AG09319 (cell line): ENCODE measurements at places on chromosomes 2 and 18.

GRCh38 chr2:154329510-154329909 lies 369.0 kb upstream of the KCNJ3 start:
- no peak for DNase-seq

DNA sequence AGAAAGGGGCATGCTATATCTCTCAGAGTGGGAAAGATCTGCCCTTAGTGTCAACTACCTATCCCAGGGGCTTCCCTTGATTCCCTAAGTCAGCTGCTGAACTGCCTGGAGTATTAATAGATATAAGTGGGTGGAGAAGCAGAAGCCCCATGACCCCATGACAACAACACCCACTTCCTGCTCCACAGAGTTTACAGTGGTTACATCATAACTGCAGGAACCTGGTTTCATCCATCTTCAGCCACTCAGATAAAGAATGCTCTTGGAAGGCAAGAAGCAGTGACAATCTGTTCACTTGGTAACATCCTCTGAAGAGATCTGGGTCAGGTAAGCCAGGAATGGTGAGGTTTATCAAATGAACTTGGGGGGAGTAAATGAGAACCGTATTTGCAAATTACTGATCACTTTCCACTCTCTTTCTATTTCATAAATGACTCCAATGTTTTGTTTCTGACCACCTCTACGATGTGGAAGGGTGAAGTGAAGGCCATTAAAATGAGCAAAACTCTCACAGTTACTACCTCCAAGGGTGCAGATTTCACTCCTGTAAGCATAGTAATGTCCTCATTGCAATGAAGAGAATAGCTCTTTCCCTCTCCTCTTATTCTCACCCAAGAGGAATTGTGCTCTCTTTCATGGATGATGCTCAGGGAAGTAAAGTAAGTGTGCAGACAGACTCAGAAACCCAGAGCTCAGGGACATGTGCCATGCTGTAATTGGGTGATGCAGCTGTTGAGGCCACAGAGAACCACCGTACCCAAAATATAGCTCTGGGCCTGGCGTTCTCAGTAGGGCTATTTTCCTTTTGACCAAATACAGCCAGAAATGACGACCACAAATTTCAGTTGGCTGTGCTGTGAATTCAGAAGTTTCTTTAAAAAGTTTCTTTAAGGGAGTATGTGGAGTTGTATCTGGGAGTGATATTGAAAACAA lies 192.8 kb upstream of the APCDD1 start:
- no peak for DNase-seq

- no peak for DNase-seq
Measured at GRCh38 chr2:161613161-161613560, 11.1 kb upstream of the SLC4A10 start.

DNA sequence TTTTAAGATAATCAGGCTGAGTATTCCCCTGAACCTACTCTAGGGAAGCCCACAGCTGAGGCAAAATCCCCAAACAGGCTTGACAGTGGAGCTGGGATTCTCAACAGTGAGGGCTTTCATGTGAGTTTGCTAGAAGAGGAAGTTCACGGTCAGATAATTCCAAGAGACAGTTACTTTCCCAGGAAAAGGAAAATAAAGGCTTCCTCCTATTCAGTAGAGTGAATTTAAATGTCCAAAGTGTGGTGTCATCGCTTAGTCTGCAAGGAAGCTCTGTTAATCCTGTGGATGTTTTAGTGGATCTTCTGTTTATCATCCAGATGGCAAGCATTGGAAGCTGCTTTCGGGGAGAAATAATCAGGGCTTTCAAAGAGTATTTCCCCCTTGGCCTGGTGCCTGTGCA lies 119.8 kb downstream of the RPIA start:
- no peak for DNase-seq

- peak; percentile 71 for DNase-seq
Measured at GRCh38 chr18:2406544-2406943, 164.8 kb downstream of the METTL4 start.

DNA sequence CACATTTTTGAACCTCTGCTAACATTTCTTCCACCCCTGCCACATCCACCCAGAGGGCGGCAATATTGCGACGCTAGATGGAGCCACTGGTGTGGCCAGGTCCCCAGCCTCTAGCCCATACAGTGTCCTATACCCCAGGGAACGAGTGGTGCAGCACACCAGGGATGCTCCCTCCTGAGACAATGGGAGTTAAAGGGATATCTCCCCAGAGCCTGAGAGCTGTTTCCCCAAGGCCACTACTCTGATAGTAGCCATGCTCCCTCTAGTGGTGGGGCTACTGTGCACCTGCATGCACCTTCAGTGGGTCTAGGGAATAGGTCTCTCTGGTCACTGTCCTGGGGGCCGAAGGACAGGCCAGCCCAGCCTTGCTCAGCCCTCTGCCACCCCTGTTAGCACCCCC lies 336.4 kb upstream of the FSHR start:
- no peak for DNase-seq

DNA sequence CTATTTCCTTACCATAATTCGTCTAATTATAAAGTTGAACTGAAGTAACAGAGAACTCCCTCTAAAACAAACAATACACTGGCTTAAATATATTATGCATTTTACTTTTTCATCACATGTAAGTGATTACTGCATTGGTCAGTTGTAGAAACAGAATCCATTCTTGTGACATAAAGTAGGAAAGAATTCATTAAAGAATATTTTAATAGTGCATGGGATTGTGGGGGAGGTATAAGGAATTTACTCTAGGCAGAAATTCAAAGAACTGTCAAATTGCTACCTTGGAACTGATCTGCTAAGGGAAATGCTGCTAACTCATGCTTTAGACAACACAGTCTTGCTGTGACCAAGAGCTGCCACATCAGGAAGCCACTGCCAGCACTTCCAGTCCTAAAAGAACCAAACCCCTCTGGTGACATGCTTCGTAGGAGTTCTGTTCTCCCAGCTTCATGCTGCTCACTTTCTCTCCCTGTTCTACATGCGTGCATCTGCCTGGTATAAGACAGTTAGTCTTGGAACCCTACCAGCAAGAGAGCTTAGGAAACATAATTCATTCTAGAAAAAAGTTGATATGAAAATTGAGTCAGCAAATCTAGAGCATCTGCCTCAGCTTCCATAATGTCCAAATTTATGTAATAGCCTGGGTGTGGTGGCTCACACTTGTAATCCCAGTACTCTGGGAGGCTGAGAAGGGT lies 1137.6 kb upstream of the NXPH2 start:
- no peak for DNase-seq

DNA sequence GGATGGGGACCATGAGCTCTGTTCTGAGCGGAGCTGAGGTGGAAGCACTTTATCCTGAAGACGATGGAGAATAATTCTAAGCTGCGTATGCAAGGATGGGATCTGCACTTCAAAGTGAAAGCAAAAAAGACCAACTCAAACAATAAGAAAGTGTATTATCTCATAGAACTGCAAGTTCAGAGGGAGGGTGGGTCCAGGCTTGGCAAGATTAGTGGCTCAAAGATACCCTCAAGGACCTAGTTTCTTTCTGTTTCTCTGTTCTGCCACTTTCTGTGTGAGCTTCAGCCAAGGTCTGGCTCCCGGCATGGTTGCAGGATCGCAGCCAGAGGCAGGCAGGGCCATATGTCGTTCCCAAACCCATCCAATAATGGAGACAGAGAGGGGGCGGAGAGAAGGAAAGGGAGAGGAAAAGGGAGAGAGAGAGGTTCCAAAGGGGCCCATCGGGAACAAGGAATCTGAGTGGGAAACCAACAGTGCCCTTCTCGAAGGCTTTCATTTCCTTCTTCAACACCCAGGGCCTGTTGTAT lies 169.2 kb upstream of the NCK2 start:
- DNase-seq: no peak

- DNase-seq: no peak
Measured at GRCh38 chr2:5227062-5227699, 465.0 kb upstream of the SOX11 start.

DNA sequence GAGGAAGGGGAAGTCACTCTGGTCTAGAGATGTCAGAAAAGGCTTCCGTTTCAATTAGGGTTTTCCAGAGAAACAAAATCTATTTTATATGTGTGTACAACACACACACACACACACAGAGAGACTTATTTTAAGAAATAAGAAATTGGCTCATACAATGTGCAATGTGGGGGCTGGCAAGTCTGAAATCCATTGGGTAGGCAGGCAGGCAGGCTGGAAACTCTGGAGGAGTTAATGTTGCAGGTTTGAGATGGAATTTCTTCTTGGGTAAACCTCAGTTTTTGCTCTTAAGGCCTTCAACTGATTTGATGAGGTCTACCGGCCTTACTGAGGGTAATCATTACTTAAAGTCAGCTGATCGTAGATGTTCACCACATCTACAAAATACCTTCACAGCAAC lies 62.6 kb downstream of the MDH1 start:
- DNase-seq: no peak

DNA sequence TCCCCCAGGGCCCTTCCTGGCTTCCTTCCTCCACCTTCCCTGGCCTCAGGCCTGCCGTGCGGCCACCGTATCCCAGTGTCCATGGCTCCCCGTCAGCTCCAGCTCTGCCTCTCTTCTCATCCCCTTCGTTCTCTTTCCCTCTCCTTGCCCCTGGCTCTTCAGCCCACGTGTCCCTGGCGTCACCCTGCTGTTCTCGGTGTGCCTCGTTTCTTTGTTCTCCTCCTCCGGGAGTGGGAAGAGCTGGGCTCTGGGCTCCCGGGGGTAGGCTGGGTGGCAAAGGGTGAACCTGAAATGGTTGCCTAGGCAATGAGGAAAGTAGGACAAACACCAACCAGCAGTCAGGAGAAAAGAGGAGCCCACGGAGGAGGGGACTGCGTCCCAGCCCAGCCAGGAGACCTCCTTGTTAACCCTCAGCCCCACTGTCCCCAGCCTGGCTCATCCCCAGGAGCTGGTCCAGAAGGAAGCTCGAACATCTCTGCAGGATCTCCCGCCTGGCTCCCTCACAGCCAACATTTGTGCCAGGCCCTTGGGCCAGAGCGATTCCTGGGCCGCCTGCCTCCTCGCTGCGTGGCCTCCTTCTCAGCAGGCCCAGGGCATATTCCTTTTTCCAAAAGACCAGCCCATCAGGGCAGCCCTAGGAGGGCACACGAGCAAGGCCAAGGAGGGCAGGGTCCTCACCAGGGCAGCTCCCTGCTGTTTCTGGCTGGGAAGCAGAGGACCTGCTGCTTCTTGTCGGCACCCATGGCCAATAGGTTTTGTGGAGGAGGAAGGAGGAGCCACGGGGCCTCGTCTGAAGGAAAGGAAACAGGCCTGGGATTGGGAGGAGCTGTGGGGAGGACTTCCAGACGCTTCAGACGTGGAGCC lies 30.9 kb upstream of the DNMT3A start:
- DNase-seq: no peak

DNA sequence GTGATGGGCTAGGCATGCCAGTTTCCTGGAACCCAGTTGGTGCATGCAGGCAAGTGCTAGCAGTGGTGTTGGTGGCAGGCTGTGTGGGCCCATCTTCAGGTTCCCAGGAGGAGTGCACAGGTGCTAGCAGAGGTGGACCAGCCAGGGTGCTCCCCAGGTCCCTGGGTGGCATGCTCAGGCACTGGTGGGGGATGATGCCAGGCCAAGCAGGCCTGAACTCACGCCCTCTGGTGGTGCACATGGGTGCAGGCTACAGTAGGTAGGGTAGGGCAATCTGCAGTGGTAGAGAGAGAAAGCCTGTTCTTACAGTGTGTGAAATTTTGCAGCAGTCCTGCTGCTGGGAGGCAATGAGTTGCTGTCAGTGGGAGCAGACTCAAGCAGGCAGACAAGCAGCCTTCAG lies 1651.8 kb downstream of the DPP10 start:
- no peak for DNase-seq

DNA sequence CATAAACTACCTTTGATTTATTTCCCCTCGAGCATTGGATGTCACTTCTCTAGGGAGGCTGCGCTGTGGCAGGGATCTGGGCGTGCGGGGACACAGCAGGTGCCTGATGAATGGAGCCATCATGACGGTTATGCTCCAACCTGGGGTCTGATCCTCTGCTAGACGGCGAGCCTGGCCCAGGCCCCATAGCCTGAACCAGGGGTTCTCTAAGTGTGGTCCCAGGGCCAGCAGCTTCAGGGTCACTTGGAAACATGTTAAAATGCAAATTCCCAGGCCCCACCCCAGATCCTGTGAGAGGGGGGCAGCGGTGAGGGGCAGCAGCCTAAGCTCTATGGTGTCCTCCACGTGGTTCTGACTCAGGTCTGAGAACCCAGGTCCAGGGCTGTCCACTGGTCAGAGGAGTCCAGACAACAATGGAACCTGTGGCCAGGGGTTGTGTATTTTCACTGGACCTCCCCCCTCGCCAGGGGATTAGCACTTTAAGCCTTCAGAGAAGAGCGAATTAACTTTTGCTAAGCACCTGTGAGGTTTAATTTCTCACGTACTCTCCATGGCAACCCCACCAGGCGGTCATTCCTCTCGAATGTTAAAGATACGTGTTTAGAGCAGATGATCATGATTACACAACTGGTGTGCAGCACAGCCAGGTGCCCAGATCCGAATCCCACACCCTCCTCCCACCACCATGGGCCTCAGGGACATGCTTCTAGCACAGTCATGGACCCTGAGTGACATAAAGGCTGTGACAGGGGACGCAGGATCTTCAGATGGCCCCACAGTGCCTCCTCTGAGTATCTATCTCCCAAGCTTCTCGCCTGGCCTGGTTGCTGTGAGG lies 1.6 kb upstream of the ARHGEF4 start:
- no peak for DNase-seq

GRCh38 chr18:6249788-6250187 lies 164.9 kb downstream of the L3MBTL4 start:
- DNase-seq: no peak
